ENCODE measurements at places on chromosomes 2 and 18.

DNA sequence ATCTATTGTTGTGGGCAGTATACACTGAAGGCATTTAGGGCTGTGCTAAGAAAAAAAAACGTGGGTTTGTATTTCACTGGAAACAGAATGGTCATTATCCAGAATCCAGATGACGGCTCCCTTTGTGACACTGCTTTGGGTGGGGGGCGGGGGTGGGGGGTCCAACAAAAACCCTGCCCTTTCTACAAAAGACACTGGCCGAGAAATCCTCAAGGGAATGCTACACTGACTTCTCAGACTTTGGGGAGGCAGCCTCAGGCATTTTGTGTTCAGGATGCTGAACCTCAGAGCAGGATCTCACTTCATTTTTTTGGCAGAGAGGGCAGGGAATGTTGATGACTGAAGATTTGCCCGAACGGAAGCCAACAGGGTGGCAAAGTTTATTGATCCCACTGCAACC lies 417.1 kb downstream of the HRH4 start:
- no peak for DNase-seq

- no peak for DNase-seq
These were observed 519.9 kb downstream of the RNF144A start for GRCh38 chr2:7437141-7437540.

DNA sequence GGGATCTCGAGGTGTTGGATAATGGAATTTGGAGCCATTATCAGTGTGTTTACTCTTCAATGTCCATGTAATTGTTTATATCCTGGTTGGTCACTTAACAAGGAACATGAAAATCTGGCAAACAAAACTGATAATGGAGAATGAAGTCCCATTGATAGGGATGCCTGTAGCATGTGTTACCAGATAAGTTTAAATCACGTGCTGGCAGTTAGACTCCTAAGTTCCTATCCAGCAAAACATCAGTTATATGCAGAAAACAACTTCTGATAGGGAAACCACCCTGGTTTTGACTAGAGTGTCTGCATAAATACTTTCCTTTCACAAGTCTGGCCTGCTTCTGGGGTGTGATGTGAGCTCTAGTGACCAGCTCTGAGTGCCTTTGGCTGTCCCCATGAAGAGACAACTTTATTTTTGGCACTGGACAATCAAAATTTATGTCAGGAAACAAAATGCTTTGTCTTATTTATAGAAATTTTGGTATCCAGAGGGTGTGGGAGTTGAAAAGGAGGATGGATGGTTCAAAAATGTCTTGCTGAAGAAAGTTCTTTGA lies 82.0 kb downstream of the FHOD3 start:
- no peak for DNase-seq

DNA sequence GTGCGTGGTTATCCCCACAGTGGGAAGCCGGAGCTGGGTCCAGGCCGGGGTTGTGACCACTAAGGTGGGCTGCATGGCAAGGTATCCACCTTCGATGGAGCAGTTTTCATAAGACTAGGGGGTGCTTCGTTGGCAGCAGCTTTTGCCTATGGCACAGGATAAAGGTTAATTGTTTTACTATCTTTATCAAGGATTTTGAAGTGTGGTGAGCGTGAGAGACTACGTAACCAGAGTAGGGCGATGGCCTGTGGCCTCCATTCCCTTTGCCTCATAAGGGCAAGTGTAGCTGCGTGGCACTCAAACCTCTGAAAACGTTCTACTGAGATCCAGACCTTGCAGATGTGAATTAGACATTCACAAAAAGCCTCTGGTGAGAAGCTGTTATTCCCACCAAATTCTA lies 206.6 kb downstream of the ACKR3 start:
- no peak for DNase-seq

- no peak for DNase-seq
These were observed 35.4 kb downstream of the ABCB11 start for GRCh38 chr2:168995744-168996143.

DNA sequence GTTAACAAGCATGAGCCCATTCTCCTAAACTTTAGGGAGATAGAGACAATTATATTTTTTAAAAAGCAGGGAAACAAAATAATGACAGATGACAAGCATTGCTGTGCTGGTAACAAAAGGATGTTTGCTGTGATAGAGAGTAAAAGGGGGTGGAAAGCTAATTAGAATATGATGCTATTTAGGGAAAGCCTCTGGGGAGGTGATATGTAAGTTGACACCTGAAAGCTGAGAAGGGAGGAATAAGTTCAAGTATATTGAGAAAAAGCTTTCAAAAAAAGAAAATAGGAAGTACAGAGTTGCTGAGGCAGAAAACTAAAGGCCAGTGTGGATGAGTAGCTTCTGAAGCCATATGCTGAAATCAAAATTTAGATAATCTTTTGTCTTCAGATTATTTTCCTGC lies 565.2 kb upstream of the NRXN1 start:
- no peak for DNase-seq

DNA sequence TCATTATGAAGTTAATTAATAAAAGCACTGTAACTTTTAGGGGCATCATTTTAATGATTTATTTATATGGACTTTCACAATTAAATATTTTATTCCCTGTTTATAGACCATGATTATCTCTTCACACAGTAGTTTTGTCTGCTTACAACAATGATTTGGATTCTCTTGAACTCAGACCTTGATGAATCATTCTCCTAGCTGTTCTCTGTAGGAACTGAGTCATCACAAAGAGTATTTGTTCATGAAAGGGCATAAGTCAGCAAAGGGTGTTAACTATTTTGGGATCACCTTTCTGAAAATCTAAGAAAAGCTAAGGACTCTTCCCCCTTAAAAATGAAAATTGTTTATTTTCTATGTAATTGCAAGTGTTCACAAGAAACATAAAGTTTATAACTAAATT lies 461.1 kb upstream of the UBE2E3 start:
- DNase-seq: no peak

DNA sequence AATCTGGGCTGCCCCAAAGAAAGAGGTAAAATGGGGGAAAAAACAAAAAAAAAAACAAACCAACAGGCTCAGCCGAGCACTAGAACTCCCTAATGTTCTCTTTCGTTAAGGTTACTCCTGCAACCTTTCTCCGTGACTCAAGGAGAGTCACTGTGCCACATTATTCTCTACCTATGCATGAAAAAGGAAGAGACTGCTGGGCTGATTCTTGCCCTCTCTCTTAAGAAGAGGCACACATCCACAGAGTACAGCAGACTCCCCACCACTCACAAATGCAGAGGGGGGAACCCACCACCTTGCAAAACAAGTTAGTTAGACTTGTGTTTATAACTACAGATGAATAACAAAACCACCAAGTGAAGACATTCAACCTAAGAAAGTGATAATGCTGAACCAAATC lies 201.5 kb downstream of the DYM start:
- no peak for DNase-seq

GRCh38 chr2:69581774-69582581 lies 61.6 kb downstream of the AAK1 start:
- DNase-seq: no peak

DNA sequence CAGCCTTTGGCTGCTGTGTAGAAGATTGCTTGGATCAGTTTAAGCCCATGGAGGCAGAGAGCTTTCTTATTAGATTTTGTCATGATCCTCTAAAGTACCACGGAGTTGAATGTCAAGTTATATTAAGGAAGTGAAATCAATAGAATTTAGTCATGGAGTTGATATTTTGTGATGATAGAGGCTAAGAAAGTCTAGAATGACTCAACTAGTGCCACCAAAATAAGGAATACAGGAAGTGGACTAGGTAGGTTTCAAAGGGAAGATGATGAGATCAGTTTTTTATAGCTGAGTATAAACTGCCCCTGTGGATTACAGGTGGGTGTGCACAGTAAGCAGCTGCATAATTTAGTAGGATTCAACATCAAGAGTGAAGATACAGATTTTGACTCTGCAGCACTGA lies 25.2 kb downstream of the FBXO36 start:
- DNase-seq: no peak

- DNase-seq: peak; percentile 84
These were observed at the start of gene MCFD2 for GRCh38 chr2:46915281-46915810. Gene MCFD2 (minus strand): TSS chr2:46915806. CDS start chr2:46909171, 6,635 bp downstream.

Data from NCI-H510A (cell line).